ENCODE measurements at places on chromosomes 13 and 19. TPM values are rescaled to one million over a fixed set of nuclear protein-coding genes. Genes with fewer than 3 reads are reported as not detected.

The CYSLTR2 gene
- 0.74 TPM for total RNA-seq

The FOXO1 gene
- 46.1 TPM for total RNA-seq

The MCF2L gene
- 47.6 TPM for total RNA-seq

The RNASEH2A gene
- 8.7 TPM for total RNA-seq

The CGB1 gene
- not detected for total RNA-seq

The TLE6 gene
- 9.0 TPM for total RNA-seq

- DNase-seq, result no peak
Measured at GRCh38 chr13:38637576-38637975, 49.3 kb upstream of the FREM2 start.

DNA sequence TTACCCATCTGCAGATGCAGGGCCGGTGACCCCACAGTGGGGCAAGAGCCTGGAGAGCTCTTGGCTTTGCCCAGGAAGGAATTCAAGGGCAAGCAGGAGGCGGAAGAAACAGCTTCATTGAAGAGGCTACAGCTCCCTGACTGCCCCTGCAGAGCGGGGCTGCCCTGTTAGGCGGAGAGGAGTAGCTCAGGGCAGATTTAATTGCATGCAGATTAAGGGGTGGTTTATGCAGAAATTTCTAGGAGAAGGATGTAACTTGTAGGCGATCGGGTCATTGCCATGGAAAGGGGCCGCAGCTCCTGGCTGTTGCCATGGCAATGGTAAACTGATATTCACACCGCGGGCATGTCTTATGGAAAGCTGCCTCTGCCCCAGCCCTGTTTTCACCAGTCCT is 94.1 kb downstream of the ATP11A start:
- DNase-seq, result no peak

DNA sequence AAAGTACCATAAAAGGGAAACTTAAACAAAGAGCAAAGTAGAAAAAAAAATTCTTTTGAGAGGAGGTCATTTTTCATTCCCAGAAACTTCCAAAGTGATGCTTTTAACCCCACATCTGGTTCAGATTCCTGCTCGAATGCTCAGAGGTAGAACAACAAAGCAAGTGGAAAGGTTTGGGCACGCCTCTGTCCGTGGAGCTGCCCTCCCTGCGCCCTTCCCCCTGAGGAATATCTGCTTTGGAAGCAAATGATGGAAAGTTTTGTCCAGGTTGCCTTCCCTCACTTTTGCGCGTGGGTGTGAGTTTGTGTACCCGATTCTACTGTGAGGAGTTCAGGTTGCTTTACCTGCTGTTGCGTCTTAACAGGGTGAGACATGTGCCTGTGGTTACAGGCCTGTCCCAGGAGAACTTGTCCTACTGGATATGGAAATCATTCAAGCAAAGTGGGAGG is 110.2 kb downstream of the KLF5 start:
- DNase-seq, result peak; percentile 67

GRCh38 chr13:39760521-39760920 is 105.1 kb downstream of the COG6 start:
- no peak for DNase-seq

DNA sequence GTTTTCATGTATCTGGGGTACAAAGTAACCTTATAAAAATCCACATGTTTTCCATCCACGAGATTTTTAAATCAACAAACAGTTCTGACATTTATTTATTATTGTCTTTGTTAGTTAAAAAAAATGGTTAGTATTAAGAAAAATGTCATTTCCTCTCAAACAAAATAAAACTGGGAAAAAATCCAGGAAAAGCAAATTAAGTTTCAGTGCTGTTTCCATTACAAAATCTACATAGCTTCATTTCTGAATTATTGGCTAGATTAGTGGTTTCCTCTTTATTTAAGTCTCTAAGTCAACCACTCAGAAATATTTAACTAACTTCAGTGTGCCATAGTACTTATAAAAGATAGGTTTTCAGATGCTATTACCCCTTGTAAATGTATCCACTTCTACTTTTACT is 49.1 kb downstream of the MZT1 start:
- no peak for DNase-seq

- no peak for DNase-seq
Measured at GRCh38 chr13:31042481-31043165, 110.2 kb downstream of the TEX26 start.

GRCh38 chr13:32535748-32536147 is 2.8 kb downstream of the N4BP2L2 start:
- DNase-seq, result no peak

- no peak for DNase-seq
Measured at GRCh38 chr19:16106121-16106520, 5.6 kb upstream of the RAB8A start.

- DNase-seq, result no peak
Measured at GRCh38 chr13:83829810-83830209, 52.5 kb downstream of the SLITRK1 start.

DNA sequence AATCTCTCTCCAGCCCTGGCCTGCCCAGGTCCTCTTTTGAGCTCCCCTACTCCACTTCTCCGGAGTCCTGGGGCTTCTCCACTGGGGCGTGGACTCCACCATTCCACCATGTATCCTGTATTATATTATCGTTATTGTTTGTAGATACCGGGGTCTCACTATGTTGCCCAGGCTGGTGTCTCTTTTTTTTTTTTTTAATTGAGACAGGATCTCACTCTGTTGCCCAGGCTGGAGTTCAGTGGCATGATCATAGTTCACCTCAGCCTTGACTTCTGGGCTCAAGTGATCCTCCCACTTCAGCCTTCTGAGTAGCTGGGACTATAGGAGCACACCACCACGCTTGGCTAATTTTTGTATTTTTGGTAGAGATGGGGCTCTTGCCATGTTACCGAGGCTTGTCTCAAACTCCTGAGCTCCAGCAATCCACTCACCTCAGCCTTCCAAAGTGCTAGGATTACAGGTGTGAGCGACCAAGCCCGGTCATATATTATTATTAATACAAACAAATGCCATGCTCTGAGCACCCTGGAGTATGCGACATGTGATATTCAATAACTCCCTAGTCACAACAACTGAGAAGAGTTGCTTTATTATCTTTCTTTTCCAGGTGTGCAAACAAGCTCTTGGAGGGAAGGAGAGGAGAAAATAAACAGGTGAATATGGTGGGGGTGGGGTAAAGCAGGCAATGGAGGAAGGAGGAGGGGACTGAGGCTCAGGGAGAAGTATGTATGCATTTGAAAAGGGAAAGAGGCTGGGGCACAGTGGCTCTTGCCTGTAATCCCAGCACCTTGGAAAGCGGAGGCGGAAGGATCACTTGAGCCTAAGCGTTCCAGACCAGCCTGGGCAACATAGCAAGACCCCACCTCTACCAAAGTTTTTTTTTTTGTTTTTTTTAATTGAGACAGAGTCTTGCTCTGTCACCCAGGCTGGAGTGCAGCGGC is 2.8 kb upstream of the CERS4 start:
- peak; percentile 51 for DNase-seq

DNA sequence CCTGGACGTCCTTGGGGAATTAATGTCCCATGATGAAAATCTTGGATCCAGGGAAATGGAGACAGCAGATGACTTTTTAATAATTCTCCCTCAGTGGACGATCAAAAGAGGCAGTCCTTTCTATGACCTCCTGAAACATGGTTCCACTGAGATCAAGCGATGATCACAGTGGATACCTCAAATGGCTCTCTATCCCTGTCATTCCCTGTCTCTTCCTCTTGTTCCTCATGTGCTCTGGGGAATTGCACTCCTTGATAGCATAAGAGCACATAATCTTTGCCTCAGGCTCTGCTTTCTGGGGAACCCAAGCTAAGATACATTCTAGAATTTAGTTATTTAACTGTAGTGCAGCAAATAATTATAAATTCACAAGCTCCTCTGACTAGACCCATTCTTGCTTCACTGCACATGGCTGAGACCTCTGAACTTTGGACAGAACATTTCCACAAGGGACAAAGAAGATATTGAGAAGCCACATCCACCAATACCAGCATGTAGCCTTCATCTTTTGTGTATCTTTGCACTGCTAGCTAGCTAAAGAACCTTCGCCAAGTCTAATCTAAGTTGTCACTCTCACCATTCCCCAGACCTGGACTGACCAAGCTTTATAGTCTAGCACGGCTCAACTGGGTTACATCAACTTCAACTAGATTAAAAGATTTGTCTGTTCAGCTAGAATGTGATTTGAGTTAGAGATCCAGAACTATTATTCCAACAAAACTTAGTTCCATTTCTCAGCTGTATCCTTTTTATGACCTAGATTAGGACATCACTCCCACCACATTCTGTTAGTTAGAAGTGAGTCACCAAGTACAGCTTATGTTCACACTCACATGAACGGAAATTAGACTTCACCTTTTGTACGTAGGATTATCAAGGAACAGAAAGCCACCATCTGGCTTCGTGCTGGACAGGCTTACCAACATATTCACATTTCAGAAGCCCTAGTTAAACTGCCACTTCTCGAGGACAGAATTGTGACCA is 142.7 kb downstream of the SUCLA2 start:
- no peak for DNase-seq

DNA sequence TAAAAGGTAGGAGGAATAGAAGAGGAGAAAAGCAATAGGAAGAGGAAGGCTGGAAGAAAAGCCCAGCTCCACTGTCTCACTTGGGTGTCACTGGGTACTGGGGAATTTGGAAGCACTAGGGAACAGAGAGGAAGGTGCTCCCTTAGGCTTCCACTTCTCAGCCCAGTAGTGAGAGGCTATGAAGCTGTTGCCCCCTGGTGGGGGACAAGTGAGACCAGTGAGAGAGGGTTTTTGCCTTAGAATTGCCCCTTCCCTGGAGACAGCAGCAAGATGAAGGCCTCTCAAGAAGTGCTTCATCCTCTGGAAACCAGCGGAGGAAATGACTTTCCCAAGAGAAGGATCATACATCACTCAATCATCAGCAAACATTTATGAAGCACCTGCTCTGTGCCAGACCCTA is 4.7 kb upstream of the ZNF606 start:
- DNase-seq, result no peak

GRCh38 chr19:35462476-35462953 is 14.5 kb downstream of the FFAR2 start:
- DNase-seq, result no peak

DNA sequence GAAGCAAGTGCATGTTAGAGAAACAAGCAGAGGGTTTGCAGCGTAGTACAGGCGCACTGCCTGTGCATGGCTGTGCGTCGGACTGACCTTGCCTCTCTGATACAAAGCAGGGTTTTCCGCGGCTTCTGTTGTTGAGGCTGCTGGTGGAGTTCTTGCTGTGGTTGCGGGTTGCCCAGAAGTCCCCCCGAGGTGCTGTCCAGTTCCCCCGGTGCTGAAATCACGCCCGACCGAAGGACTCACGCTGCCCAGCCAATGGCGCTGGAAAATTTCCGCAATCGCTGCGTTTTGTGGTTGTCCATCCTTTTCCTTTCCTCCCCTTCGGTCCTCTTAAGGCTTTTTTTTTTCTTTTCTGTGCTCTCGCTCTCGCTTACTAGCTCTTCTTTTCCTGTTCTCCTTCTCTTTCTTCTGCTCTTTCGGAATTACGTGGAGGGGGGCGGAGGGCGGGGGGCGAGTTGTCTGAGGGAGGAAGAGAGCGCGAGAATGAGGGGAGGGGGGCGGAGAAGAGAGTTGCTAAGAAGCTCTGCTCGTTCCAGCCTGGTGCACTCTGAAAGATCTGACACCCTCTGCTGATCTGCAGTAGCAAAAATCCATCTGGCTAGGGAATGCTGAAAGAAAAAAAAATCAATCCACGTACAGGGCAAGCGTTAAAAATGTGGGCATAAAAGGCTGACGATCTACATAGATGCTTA is at the start of gene SLITRK1:
TSS of gene SLITRK1 (minus strand) at position 558 of the 689 bp plus-strand sequence. CDS start 967 bp downstream, outside the sequence.
- DNase-seq, result no peak

DNA sequence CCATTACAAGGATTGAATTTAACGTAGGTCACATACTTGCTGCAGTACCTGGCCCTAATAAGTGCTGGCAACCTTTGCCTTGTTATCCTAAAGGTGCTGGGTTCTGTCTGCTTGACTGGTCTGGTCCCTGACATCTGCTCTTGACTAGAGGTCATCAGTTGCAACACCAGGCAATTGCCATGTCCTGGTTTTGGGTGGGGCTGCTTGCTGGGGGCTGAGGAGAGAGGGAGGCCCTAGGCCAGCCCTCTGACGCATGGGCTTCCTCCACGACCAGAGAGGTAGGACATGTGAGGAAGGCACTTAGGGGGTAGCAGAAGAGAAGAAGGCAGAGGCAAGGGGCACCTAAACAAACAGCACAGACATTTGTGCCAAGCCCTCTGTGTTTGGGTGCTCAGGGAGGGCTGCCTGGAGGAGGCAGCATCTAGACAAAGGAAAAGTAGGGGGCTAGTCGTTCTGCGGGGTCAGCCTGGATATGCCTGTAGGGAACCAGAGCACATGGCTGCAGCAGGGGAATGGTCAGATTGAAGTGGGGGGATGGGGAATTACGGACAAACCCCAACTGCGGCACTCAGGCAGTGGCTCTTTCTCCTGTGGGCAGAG is 21.7 kb downstream of the VSTM2B start:
- no peak for DNase-seq

DNA sequence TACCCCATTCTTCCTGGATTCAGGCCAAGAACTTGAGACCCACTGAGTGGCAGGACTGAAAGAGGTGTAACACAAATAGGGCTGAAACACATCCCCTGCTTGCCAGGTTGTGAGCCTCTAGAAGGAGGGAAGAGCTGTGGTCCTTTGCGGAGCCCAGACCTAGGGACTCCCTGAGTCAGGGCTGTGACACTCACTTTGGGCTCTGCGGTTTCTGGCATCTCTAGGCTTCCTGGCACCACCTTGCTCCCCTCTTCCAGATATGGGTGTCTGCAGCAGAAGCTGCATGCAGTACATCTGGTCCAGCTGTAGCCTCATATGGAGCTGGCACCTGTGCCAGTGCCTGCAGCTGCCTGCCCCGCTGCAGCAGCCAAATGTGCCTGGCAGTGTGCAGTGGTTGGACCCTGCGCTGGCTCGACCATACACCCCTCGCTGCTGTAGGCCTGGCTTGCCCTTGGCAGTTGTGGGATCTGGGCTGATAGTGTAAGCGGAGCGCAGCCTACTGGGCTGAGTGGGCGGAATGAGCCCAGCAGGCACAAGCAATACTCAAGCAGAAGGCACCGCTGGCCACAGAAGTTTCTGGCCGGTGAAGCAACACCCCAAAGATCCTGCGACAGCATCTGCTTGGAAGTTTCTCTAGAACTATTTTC is 290.4 kb downstream of the SLITRK6 start:
- no peak for DNase-seq

DNA sequence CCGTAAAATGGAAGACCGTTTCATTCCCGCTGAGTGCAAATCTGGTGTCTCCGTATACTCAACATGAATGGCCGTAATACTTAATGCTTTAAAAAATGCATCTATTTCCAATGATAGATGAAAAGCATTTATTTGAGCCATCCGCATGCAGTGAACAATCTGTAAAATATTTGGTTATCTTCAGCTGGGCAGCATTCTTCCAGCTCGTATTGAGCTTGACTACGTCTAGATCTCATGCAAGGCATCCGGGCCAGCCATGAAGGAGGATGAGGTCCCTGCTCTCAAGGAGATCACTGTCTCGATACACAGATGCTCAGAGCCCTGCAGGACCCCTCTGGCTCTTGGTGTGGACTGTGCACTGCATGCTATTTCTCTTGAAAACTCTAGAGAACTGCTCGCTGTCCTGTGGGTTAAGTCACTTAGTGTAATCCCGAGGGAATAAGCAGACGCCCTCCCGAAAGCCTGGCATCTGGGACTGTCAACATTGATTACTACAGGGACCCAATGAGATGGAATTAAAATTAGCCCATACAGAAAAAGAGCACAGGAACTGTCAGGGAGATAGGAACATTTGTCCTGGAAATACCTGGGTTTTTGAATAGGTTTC is 112.4 kb upstream of the RNF113B start:
- DNase-seq, result no peak

GRCh38 chr13:105033999-105034398 is 1501.5 kb downstream of the EFNB2 start:
- DNase-seq, result no peak
